ENCODE measurements at places on chromosomes 2 and 18.

GRCh38 chr18:63956755-63957154 lies 7.7 kb downstream of the HMSD start:
- no peak for DNase-seq

DNA sequence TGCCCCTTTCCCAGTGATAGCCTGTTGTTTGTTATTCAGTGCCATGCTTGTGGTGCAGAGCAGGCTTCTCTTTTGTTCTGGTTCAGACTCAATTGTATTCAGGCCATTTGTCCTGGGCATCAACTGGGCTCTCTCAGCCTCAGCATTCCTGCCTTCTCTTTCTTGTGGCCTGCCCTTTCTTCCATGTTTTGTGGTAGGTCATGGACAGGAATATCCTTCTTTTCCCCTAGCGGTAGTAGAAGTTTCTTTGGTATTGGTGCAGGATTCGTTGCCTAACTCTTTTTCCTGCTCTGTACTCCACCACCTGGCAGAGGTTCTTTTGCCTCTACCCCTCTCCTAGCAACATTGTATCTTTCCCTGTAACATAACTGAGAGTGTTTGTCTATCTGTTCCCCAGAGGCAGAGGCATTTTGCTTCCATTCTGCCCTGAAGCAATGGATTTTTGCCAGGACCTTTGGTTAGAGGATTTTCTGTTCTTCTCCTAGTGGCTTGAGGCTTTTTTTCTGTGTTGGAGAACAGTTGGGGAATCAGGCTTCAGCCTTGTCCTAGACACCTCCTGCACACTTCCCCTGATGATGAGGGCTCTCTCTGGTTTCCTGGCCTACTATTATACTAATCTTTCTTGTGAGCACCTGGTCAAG lies 68.5 kb downstream of the NCOA1 start:
- no peak for DNase-seq

- no peak for DNase-seq
Measured at GRCh38 chr2:131023758-131024157, 69.5 kb downstream of the FAM168B start.

DNA sequence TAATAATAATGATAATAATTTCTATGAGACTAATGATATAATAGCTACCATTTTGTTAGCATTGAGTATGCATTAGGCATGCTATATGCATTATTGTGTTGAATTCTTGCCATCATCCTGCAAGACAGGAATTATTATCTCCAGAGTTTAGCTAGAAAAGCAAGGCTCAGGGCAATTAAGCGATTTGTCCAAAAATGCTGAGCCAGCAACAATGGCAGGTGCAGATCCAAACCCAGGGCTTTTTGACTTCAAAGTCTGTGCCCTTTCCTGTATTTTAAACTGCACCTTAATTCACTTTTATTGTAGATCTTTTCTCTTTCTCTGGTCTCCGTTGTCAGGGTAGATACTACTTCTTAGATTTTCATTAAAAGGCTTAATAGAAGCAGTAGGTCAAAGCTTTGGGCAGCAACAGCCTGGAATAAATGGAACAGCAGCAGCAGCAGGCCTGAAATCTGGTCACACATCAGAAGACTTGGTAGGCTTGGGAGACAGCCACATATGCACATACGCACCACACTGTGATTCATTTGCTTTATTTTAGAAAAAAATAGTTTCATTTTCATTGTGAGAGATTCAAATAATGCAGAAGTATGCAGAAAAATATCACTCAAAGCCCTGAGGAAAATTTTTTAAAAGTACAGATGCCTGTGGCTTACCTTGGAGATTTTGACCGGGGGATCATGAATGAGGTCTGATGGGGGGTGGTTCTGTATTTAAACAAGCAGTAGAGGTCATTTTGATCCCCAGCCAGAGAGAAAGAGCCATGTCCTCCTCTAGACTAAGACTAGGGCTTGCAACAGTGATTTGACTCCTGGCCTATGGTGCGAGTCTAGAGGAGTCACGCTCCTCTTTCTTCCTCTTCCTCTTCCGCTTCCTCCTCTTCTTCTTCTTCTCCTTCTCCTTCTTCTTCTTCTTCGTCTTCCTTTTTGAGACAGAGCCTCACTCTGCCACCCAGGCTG lies 455.7 kb downstream of the TSN start:
- DNase-seq, result no peak

- DNase-seq, result no peak
Measured at GRCh38 chr2:154120706-154121105, 249.0 kb downstream of the GALNT13 start.

DNA sequence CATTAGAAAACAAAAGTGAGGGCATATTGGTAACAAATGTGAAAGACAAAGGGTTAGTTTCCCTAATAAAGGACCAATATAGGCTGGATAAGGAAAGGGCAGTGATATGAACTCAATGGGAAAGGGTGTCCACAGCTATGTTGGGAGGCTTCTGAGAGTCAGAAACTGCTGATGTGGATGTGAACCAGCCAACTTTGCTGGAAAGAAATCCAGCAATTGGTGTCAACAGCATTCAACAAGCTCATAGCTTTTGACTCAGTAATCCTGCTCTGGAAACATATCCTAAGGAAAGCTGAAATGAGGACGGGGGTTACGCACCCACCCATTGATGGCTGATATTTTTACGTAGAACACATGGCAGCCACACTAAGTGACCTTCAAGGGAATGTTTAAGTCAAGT lies 63.7 kb downstream of the ARL4C start:
- DNase-seq, result no peak

Data from central memory CD8-positive, alpha-beta T cell (primary cell).